Activated T-cell treated with anti-CD3 and anti-CD28 coated beads, Interleukin-2, amount 50 U/mL, for 4 hours (primary cell): ENCODE measurements at places on chromosomes 1 and 21. TPM values are rescaled to one million over a fixed set of nuclear protein-coding genes. Genes with fewer than 3 reads are reported as not detected.

Gene SPAG17
- not detected for total RNA-seq

Gene UBR4
- total RNA-seq, result 123 TPM

Gene NTRK1
- 0.55 TPM for total RNA-seq

Gene SELL
- total RNA-seq, result 129 TPM

Gene NECTIN4
- not detected for total RNA-seq

Gene DDAH1
- total RNA-seq, result 0.16 TPM

Gene TMPRSS15
- total RNA-seq, result not detected

Gene IRF6
- total RNA-seq, result 0.15 TPM

Gene CDA
- total RNA-seq, result not detected

Gene MMEL1
- total RNA-seq, result 0.68 TPM

Gene CYYR1
- total RNA-seq, result not detected

Gene FAM72D
- 3.6 TPM for total RNA-seq

Gene UBE2U
- not detected for total RNA-seq

Gene SYTL1
- 6.8 TPM for total RNA-seq

Gene OXCT2
- 2.2 TPM for total RNA-seq

Gene HAO2
- not detected for total RNA-seq

Gene RNU1-2
- total RNA-seq, result 1,622 TPM

Gene CFHR5
- total RNA-seq, result not detected
